ENCODE measurements at places on chromosomes 16 and 17.

DNA sequence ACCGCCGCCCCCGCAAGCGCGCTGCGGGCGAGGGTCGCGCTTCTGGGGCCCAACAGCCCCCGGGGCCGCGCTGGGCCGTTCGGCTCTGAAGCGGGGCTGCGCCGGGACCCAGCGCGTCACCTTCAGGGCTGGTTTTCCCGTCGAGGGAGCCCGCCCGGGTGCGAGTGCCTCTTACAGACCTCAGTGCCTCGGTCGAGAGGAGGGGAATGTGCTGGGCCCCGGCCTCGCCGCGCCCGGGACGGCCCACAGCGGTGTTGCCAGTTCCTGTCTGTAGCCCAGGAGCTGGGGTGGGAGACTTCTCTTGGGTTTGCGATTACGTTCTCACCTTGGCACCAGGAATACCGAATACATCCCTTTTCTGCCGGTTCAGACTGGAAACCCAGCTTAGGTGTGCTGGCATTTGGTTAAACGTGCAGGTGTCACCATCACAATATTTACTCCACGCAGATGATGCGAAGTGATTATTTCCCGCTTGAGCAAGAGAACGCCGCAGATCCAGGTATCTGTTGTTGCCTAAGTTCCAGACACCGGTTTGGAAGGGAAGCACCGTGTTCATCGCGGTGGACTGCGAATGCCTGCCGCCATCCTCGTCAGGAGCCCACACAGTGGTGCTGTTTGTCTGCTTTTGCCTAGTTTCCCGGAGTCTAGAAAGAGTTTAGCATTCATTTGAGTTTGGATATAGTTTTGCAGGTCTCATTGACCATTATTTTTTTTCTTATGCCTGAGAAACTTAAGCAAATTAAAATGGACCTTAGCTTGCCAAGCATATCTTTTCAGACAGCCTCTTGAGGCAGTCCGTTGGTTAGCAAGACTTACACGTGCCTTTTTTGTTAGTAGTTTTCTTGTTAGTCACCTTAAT, 914 bp downstream of the MAP1LC3B start:
- peak; percentile 46 for DNase-seq

GRCh38 chr16:27474921-27475320, 72.9 kb downstream of the IL21R start:
- DNase-seq, result no peak

- no peak for DNase-seq
These were observed 106.7 kb upstream of the FOXF1 start for GRCh38 chr16:86403541-86404163.

DNA sequence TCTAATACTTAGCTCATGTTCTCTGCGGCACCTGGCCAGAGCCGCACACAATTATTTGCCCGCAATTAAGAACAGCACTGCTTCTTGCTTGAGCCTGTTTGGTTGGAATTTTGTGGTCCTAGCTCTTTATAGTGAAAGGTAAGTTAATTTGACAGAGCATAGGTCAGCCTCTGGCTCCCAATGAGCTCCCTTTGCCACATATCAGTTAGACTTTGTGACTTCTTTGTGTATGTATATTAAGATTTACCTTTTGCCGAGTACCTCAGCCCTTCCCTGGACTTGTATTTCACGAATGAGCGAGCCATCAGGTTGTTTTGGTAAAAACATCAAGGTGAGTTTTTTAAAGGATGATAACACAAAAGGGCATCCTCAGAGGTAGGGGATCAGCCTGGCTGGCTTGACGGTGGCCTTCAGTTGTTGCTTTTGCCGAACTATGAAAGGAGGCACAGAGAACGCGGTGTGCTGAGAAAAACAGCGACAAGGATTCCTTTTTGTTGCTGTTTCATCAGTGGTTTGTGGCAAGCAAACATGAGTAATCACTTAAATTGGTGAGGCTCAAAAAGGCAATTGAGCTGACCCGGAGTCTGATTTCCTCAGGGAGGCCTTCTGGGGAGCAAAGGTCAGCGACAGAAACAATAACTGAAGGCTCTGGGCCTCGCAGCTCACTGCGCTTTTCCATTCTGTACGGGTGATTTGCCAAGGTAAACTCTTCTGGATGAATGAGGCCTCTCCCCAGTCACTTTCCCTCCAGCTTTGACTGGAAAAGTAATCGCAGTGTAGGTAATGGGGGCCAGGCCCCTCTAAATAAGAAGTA, 163.6 kb downstream of the HS3ST3A1 start:
- no peak for DNase-seq

DNA sequence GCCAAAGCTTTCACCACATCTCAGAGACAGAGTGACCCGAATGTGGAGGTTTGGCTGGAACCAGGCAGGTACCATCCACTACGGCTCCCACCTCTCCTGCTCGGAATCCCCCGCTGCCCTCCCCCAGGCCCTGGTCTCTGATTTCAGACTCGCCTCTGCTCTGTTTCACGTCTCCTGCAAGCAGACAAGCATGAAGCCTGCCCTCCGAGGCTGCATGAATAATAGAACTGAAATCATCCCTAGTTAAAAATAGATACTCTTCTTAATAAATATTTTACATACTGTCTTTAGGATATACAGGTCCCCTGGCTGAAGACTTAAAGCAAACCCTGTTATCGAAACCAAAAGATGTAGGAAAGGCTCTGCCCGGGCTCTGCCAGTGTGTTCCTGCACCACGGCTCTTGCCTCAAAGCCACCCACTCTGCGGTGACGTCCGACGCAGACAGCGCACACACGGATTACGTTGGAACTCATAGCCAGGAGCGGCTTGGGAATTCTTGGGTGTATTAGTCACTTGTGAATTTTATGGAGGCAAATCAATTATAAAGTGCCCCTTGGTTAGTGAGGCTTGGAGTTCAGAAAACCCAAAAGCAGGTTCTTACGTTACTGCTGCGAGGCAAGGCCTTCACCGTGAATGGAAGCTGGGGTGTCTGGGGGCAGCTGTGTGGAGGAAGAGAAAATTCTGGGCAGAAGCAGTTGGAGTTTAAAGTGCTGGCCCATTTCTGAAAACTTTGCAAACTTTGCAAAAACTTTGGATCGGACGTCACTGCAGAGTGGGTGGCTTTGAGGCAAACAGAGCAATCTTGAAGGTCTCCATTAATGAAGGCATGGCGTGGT, 25.6 kb upstream of the NPTX1 start:
- no peak for DNase-seq

GRCh38 chr16:54286366-54287130, at the start of gene IRX3:
TSS of gene IRX3 (minus strand) at chr16:54286787. CDS start at chr16:54286050, 737 bp downstream.
- peak; percentile 86 for DNase-seq

DNA sequence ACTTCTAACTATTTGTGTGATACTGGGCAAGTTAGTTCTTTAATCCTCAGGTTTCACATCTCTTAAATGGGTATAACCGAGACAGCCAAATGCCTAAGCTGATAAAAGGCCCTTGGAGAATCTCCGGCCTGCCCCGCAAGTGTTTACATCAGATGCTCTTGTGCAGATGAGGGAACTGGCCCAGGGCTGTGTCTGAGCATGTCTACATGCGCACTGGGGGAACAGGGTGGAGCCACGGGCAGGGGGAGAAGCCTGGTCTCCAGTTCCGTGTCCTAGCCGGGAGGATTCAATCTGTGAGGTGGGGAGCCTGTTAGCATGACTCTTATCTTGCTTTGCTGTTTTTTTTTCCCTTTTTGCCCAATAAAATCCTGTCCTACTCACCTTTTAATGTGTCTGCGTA, 222.9 kb downstream of the CDH8 start:
- DNase-seq, result no peak

DNA sequence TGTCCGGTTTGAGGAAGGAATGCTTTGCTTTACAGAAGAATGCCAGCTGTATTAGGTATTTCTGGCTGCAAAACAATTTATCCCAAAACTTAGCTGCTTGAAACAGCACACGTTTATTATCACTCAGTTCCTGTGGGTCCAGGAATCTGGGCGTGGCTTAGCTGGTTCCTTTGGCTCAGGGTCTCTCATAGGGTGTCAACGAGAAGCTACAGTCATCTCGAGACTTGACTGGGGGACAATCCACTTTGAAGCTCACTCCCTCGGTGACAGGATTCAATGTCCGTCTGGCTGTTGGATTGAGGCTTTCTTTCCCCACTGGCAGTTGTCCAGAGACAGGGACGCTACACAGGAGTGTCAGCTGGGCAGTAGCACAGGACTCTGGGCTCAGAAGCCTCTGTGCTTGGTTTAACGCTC, 9.6 kb upstream of the RHBDF2 start:
- no peak for DNase-seq

DNA sequence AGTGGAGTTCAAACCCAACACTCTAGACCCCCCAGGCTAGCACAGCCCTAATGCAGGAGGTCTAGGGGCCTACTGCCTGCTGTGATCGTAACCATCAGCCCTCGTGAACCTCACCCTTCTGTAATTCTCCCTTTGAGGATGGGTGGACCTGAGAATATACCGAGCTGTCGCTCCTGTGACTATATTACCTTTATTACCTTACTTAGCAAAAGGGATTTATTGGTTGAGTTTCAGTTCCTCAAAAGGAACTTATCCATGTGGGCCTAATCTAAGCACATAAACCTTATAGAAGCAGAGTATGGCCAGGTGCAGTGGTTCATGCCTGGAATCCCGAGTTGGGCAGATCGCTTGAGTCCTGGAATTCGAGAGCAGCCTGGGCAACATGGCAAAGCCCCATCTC, 19.2 kb upstream of the EMP2 start:
- no peak for DNase-seq

All from bronchial epithelial cell (primary cell).